WTC11 (cell line): ENCODE measurements at places on chromosomes 5 and 9. TPM values are rescaled to one million over a fixed set of nuclear protein-coding genes. Genes with fewer than 3 reads are reported as not detected.

Gene SPAG8
- total RNA-seq = 0.16 to 0.72 TPM (median 0.50 TPM) in 3 replicates

Gene DPYSL3
- total RNA-seq = 329 to 358 TPM (median 338 TPM) in 3 replicates

Gene SARDH
- total RNA-seq = 8.5 to 15.2 TPM (median 13.7 TPM) in 3 replicates

Gene NR2F1
- 0.18 to 0.34 TPM (median 0.31 TPM) in 3 replicates for total RNA-seq

Gene ZNF474
- total RNA-seq = not detected in 3 replicates

DNA sequence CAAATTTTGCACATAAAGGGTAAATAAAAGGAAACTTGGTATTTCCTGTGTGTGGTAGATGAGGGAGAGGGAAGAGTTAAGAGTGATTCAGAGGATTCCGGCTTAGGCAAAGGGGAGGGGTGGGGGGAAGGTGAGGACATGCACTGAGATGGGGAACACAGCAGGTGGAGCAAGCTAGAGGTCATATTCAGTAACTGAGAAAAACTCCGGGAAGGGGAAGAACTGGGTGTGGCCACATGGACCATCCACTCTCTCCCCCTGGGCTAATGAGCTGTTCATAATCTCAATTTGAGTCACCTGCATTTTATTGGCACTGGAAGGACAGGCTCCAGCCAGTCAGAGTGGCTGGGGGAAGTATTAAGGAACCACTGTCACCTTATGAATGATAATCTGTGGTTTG lies 45.1 kb upstream of the UGCG start:
- no peaks in the 10 kb centered on the region for H3K27me3 ChIP-seq
- no peak overlapping the region for H3K4me3 ChIP-seq
- H3K27ac ChIP-seq = no peak overlapping the region
- no peak for DNase-seq

GRCh38 chr5:138936225-138936967 lies 61.3 kb upstream of the LRRTM2 start:
- no peaks in the 10 kb centered on the region for H3K27me3 ChIP-seq
- DNase-seq = no peak
- H3K36me3 ChIP-seq = peaks cover 34% of the 10 kb centered on the region
- H3K27ac ChIP-seq = peak overlapping the region; percentile 43; the same call in 1 of the 2 replicates

DNA sequence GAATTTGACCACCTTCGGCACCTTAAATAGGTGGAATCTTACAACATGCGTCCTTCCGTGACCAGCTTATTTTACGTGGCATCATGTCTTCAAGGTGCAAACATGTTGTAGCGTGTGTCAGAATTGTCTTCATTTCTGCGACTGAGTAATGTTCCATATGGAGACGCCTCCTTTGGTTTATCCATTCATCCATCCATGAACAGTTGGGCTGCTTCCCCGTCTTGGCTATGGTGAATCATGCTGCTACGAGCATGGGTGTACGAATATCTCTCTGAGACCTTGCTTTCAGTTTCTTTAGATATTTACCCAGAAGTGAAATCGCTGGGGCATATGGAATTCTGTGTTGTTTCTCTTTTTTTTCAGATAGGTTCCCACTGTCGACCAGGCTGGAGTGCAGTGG lies 391.9 kb upstream of the IRX2 start:
- H3K4me3 ChIP-seq = no peak overlapping the region
- peaks cover 2% of the 10 kb centered on the region for H3K4me1 ChIP-seq
- H3K27me3 ChIP-seq = peaks cover 6% of the 10 kb centered on the region; the same call in 1 of the 2 replicates
- DNase-seq = no peak

DNA sequence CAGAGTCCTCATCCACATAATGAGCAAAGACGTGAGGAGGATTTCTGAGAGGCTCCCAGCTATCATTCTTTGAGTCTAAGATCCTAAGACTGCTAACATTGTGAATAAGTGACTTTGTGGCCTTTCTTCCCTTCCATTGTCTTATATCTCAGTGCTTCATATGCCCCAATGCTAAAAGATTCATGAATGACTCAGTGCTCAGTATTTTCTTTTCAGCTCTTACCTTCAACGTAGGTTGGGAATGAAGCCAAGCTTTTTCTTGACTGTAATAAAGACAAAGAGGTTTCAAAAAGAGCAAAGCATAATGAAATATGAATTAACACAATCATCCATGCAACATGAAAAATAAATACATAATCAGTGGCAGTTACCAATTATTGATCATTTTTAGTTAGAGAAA lies 146.4 kb downstream of the ENTREP1 start:
- DNase-seq = no peak
- no peak overlapping the region for H3K27ac ChIP-seq
- peaks cover 13% of the 10 kb centered on the region for H3K4me1 ChIP-seq

DNA sequence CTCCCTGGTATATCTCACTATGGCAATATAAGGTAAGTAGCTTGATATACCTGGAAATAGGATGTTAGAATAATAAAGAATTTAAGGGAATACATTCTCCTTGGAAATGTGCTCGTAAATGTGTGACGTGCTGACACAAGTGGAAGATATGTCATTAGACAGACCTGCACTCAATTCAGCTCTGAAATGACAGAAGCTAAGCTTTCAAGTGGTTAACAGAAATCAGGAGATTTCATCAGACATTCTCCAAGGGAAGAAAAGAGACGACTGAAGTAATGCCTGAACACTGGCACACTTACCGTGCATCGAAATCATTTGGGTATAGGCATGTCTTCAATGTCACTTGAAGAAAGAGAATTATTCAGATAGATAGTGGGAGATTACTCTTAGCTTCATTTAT lies 933.3 kb upstream of the CTNND2 start:
- H3K36me3 ChIP-seq = no peaks in the 10 kb centered on the region
- H3K4me3 ChIP-seq = no peak overlapping the region
- no peaks in the 10 kb centered on the region for H3K27me3 ChIP-seq
- H3K27ac ChIP-seq = no peak overlapping the region
- no peak for DNase-seq

GRCh38 chr5:40985501-40985900 lies 76.2 kb downstream of the C7 start:
- H3K27ac ChIP-seq = no peak overlapping the region
- 0 out of 2 replicates have a peak, but pooled peaks cover 7% of the 10 kb centered on the region for H3K36me3 ChIP-seq
- DNase-seq = no peak
- H3K27me3 ChIP-seq = no peaks in the 10 kb centered on the region
- H3K4me3 ChIP-seq = no peak overlapping the region

DNA sequence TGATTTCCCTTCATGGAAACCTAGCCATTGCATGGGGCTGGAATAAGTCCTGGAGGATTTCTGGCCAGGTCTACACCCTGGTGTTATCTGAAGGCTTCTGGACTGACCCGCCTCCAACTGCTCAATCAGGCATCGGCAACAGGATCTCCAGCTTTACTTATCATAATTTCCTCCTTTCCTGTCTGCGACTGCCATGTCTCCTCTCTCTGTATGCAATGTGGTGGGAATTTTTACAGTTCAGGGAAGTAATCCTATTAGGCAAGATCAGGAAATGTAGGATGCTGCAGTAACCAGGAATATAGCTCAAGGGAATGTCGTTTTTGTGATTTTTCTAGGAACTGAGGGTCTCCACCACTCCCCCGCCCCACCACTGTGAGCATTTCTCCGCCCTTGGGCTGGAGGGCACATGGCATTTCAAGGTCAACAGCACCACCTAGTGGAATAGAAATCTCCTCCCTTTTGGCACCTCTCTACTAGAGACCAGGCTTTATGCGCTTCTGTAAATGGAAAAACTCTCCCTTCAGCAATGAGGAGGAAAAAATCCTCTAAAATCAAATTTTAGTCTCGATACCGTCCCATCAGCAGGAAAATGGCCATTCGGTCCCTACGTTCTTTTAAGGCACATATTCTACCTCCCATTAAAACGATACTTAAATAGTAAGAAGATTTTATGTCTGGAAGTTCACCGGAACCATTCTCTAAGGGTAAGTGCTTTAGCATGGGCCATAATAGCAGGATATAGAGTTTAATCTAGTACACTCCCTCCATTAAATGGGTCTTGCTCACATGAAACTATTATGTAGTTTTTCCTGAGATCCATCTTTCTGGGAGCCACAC lies 93.0 kb downstream of the YTHDC2 start:
- H3K27ac ChIP-seq = no peak overlapping the region
- no peaks in the 10 kb centered on the region; the same call in 1 of the 2 replicates for H3K27me3 ChIP-seq
- peak; percentile 72 for DNase-seq

DNA sequence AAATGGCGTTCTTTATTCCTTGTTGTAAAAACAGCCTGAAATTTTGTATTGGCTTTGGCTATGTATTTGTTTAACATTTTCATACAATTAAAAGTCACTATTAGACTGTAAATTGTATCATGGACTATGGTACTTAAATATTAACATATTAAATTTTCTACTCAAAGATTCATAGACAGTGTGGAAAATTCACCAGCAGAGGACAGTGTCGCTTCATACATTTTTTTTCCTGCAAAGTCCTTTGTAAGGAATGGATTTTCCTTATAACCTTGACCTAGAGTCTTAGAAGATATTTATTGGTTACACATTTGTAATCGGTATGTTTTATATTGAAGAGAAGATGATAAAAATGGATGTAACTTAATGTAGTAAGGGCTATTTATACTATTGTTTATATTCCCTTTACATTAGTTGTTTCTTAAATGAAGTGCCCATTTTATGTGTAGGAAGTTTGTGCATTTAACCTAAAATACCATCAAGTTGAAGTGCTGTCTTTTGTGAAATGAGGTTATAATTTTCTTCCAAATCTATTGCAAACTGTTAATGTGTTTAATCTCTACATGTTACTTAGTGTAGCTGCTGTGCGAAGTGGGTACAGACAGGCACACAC lies 150.1 kb downstream of the KDM4C start:
- no peak overlapping the region for H3K4me3 ChIP-seq
- H3K27ac ChIP-seq = peak overlapping the region; percentile 33; the same call in 1 of the 2 replicates
- no peak for DNase-seq
- H3K27me3 ChIP-seq = no peaks in the 10 kb centered on the region
- peaks cover 44% of the 10 kb centered on the region for H3K4me1 ChIP-seq

DNA sequence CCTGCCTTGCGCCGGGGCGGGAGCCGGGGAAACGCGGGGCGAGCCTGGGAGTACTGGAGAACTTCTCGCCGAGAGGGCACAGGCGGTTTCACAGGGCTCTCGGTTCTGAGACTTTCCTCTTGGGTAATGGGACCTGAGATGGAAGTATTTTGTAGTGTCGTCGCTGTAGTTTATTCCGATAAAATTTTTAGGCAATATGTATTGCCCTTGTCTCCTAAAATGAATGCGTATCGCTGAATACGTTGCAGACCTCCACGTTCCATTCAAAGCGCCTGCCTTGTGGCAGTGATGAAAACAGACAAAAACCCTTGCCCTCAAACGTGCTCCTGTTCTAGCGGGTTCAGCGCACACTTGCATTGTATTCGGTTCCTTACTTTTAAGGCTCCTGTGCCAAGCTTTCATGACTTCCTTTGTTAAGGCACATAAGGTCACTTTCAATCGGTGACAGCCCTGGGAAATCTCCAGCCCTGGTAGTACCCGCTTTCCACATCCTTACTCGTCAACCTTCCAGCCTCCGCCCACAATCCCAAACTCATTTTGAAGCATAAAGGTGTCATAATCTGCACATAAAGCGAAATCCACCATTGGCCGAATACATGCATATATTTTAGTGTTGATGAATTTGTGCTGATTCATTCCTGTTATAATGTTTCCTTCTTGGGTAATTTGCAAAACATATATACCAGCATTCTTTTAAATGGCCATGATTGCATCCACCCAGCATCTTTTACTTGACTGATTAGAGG lies 694 bp downstream of the RMI1 start:
- DNase-seq = no peak
- peaks cover 40% of the 10 kb centered on the region for H3K4me1 ChIP-seq
- H3K36me3 ChIP-seq = peaks cover 32% of the 10 kb centered on the region

GRCh38 chr9:14640967-14641366 lies 52.3 kb downstream of the ZDHHC21 start:
- H3K27ac ChIP-seq = no peak overlapping the region
- H3K36me3 ChIP-seq = no peaks in the 10 kb centered on the region
- no peak overlapping the region for H3K4me3 ChIP-seq
- peaks cover 12% of the 10 kb centered on the region for H3K4me1 ChIP-seq
- H3K27me3 ChIP-seq = no peaks in the 10 kb centered on the region
- no peak for DNase-seq

DNA sequence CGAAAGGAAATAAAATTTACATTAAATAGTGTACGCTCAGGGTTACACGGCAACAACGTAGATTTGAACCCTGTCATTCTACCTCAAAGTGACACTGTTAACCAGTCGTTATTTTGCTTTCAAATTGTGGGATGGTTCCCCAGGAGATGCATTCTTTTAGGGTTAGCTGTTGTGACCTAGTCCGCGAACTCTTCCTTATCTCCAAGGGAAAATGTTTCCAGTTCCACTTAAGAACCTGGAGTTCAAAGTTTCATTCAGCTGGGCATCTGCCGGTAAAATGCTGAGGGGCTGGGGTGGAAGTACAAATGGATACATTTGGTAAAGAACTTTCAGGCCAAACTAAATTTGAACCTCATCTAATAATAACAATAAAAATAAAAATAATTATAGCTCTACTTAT lies 264.6 kb downstream of the NR3C1 start:
- H3K4me1 ChIP-seq = no peaks in the 10 kb centered on the region; the same call in 1 of the 2 replicates
- no peaks in the 10 kb centered on the region for H3K27me3 ChIP-seq
- DNase-seq = no peak
- no peak overlapping the region for H3K4me3 ChIP-seq
- H3K27ac ChIP-seq = no peak overlapping the region

- no peak for DNase-seq
- H3K27me3 ChIP-seq = no peaks in the 10 kb centered on the region
- H3K4me1 ChIP-seq = no peaks in the 10 kb centered on the region
- no peak overlapping the region for H3K4me3 ChIP-seq
Observed at GRCh38 chr5:134837530-134838181, 8.1 kb upstream of the C5orf24 start.

GRCh38 chr5:146441896-146442295 lies 5.2 kb upstream of the TCERG1 start:
- DNase-seq = no peak
- H3K36me3 ChIP-seq = no peaks in the 10 kb centered on the region
- H3K4me3 ChIP-seq = no peak overlapping the region

DNA sequence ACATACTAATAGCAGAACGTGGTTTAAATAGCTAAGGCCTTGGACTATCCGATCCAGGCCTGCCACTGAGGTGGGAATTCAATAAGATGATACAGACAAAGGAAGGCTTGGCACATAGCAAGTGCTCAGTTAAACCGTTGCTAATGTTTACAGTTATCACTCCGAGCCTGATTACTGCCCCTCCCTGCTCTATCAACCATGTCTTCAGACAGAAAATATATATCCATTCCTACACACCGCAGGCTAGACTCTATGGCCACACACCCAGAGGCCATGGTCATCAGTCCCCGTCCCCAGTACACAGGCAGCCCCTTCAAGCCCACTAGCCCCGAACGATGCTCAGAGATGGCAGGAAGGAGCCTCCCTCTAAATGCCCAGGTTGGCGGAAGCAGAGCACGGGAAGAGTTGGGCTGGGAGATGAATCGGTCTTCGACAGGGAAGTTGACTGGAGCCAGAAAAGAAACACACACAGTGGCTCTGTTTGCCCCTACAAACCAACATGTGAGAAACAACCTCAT lies 49.7 kb upstream of the STXBP1 start:
- H3K4me1 ChIP-seq = peaks cover 45% of the 10 kb centered on the region
- no peaks in the 10 kb centered on the region; the same call in 1 of the 2 replicates for H3K27me3 ChIP-seq
- H3K27ac ChIP-seq = peak overlapping the region; percentile 58
- no peak for DNase-seq
- H3K4me3 ChIP-seq = no peak overlapping the region
